Stimulated activated CD8-positive, alpha-beta memory T cell treated with anti-CD3 and anti-CD28 coated beads, Interleukin-4, amount 100 ng/mL, for 4 hours (primary cell): ENCODE measurements at places on chromosomes 11 and 22.

GRCh38 chr11:123187248-123187647 lies 7.8 kb downstream of the CLMP start:
- no peak for DNase-seq

DNA sequence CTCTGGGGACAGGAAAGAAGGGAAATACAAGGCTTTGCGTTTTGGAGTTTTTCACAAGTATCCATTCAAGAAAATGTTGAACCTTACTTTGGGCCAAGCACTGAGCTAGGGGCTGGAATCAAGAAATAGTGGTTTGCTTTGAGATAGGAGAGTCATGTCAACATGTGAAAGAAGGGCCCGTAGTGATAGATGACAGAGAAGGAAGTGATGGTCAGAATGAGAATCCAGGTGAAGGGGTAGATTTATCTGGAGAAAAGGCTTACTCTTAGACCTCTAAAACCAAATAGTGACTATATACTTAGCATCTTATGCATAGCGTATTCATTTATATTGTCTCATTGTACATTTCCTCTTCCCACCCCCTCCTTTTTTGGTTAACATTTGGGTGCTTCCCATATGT lies 87.3 kb downstream of the GAB2 start:
- DNase-seq: no peak

DNA sequence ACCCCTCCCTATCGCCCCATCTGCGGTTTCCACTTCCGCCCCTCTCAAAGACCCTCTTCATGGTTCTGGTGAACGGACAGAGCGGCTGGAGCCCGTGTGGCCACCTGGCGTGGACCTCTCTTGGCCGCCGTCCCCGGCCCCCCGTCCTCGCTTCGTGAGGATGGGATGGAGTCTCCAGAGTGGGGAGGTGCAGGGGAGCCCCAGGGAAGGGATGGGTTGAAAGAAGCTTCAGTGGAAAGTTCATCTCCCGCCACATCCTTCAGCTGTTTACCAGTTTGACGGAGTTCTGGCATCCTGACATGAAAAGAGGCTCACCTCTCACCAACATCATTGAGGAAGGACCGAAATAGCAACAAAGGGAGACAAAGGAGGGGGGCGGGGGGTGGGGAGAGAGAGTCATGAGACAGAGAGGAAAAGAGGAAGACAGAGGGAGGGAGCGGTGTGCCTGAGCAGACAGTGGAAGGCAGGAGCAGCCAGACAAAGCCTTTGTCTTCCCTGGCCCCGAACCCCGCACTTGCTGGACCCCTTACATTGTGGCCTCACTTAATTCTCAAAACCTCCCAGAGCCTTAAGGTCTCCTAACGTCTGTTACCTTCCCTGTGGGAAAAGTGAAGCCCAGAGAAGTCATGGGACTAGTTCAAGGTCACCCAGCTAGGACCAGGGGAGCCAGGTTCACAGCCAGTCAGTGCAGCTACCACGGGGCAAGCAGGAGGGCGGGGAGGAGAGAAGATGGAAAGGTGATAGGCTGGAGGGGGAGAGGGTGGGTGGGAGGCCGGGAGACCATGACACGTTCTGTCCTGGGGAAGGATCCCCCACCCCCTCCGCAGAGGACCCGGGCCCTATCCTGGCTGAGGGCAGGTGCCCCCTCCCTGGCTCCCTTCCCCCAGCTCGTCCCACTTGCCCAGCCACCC lies 54.9 kb downstream of the CD6 start:
- DNase-seq: no peak

GRCh38 chr22:47372111-47372581 lies 609.7 kb downstream of the TBC1D22A start:
- no peak for DNase-seq

DNA sequence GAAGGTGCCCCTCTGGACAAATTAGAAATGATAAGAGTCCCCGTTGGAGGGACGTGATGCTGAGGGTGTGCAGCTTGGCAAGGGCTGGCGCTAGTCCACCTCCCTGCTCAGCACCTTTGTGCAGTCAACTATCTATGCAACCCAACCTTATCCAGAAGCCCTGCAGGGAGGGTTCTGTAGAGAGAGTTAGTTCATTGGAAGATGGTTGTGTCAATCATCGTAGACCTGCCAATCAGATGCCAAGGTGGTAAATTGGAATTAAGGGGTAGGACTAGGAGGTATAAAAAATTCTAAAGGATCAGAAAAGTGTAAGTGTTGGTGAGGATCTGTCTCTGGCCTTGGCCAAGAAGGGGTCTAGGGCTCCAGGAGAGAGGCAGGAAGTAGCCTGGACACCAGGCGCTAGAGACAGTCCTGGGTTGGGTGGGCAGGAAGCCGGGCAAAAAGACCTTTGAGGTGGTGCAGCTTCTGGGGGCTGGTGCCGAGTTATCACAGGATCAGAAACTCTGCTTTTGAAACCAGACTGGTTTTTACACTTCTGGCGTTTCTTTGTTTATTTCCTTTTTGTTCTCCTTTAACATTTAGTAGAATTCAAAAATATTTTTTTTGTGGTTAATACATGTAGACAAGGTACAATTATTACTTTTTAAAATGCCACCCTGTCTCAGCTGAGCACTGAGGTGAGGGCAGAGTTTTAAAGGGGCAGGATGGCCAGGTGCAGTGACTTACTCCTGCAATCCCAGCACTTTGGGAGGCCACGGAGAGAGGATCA lies 1.6 kb downstream of the C1QTNF6 start:
- no peak for DNase-seq

- DNase-seq: no peak
Observed at GRCh38 chr22:20257212-20258020, 10.7 kb downstream of the RTN4R start.

DNA sequence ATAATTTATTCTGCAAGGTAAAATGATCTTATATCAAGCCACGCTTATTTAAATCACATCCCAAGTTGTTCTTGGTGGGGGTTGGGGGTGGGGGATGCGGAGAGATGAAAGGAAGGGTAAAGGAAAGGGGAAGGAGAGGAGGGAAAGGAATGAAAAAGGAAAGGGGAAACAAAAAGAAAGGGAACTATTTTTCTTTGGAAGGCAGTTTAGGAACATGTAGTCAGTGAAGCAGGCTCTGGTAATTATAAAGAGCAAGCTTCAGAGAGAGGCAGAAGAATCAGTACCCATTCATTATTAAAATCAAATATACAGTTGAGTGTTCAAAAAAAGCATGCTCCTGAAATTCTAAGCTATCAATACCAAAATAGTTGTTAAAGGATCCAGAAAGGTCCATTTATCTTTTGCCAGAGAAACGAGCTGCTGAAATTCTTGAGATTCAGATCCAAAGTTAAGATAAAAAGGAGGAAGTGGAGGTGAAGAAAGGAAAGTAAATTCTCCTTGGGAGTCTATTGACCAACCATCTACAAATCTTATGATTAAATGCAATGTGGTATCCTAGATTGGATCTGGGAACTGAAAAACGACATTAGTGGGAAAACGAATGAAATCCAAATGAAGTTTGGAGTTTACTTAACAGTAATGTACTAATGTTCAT lies 107.4 kb downstream of the SGSM3 start:
- DNase-seq: no peak

DNA sequence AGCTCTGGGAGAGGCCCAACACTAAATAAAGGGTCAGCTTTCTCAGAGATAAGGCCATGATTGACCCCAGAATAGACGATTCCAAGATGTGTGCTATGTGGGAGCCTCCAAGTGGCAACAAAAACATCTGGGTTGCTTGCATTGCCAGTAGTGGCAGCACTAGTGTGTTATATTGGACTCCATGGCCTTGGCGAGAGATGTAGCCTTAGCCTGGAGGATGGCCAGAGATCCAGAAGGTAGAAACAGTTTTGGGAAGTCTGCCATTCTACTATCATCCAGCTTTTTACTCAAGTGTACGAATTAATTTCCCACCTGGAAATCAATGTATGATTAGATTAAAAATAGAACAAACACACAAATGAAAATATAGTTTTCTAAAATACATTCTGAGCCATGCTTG lies 3.0 kb downstream of the OR8D4 start:
- DNase-seq: no peak

- no peak for DNase-seq
Observed at GRCh38 chr22:40957601-40958000, 6.4 kb downstream of the RBX1 start.

DNA sequence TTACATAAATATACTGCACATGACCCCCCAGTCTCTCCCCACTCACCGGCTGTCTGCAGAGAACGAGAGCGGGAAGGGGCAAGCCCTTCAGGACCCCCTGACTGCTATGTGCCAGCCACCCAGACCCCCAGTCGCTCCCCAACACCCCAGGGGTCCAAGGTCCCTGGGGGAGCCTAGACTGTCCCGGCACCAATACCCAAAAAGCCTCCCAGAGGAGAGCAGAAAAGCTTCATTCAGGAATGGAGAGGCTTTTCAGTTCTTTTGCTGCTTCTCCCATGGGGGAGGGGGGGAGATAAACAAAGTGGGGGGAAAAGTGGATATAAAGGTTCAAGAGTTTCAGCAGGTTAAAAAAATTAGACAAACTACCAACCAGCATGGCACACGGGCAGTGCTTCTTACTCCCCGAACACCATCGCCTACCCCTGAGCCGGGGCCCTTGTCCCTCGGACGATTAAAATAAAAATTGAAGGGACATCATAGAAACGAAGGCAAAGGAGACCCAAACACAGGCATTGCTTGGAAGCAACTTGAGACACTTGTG lies 1.3 kb downstream of the CSNK1E start:
- no peak for DNase-seq

DNA sequence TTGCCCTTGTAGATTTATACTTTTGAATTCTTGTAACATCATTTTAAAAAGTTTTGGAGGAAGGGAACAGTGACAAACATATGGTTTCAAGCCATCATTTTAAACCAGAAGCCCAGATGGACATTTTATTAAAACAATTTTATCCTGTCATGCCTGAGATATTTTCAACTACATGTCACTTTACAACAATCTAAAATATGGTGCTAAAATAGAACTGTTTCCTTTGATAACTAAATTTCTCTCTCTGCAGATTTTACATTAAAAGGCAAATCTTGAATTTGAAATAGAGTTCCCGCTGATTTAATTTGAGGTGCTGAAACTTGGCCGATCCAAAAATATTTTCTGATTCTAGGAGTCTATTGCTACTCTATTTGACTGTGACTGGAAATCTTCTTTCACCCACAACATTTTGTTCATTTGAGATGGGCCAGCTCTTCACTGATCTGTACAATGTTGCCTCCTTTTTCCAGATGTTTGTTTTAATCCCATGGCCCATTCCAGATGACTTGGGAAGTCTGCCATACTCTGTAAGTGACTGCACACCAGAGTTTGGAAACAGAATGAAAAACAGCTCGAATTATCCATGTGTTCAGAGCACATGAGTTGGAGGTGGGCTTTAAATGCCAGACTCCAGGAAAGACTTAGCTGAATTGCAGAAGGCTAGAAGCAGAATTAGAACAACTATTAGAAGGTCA lies 402.5 kb downstream of the TMEM135 start:
- DNase-seq: no peak

DNA sequence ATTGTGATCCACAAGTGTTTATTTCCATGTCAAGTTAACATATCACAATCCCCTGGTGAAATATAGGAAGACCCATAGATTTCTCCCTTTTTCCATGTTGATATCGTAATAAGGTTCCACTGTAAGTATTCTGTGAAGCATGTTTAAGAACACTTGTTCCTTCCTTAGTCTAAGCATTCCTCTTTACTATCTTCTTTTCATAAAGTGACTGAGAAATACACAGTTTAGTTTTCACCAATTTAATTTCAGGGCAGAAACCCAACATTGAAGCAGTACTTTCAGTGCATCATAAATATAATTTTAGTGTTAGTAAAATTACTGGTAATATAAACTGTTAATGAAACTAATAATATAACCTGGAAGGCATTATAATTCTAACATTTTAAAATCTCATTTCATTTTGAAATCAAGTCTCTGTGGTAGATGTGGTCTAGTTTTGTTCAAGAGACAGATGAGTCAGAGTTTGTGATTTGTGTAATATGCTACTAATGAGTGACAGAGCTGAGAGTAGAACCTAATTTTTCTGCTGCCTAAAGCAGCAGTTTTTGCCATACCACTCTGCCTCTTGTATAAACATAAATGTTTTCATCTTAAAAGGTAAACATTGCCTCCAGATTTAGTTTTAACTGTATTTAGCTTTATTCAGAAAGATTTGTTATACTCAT lies 79.4 kb downstream of the ATM start:
- no peak for DNase-seq

DNA sequence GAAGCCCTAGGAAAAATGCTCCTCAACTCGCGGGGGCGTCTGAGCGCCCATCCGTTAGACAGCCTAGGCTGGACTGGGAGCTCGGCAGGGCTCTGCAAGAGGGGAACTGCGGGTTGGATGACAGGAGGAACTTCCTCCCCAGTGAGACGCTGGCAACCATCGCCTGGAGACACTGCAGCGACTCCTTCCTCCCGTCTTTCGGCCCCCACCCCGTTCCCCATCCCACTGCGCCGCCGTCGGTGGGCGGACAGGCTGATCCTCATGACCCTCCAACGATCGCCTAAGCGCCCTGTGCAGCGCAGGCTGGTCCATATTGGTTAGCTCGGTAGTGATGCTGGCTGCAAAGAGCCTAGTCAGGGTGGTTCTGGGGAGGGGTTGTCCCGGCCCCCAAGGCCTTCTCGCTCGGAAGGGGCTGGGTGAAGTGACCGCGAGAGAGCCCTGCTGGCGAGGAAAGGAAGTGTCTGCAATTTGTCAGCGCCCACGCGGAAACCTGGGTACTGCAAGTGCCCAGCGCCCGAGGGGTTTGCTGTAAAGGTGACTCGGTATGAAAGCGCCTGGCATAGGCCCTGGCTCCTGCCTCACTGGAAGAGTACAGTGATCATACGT lies 638 bp downstream of the NRGN start:
- DNase-seq: no peak

DNA sequence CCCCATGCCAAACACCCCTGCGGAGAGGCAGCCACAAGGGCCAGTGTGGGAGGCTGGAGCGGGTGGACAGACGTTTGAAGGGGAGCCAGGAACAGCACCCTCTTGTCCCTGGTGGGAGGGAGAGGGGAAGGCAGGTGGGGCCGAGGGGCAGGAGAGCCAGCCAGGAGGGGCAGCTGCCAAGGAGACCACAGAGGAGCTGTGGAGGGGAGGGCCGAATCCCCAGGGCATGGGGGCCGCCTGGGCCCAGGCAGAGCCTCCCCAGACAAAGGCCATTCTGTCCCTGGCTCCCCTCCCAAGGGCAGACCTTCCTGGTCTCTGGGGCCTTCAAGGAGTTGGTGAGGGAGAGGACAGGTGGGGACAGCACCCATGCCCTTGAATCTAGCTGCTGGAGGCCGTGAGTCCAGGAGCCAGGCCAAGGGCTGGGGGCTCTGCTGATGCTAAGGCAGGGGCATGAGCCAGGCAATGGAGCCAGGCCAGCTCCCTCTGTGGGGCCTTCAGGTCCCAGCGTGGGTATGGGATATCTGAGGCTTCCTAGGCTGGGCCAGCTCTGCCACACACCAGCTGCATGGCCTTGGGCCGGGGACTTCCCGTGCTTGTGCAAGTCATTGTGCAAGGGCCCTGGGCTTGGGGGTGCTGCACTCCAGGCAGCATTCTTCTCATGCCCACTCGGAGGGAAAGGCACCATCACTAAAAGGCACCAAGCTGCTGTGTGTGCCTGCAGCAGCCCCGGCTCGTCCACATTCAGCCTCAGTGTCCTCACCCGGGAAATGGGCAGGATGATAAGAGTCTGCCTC lies 11.4 kb downstream of the EMID1 start:
- no peak for DNase-seq

GRCh38 chr22:20549232-20549841 lies 41.9 kb downstream of the MED15 start:
- DNase-seq: no peak
